ENCODE measurements at places on chromosomes 1 and 21.

- no peak for DNase-seq
Measured at GRCh38 chr1:215669806-215670491, 102.8 kb downstream of the KCTD3 start.

- DNase-seq = no peak
Measured at GRCh38 chr21:22019766-22020165, 1021.6 kb downstream of the NCAM2 start.

- no peak for DNase-seq
Measured at GRCh38 chr1:228862542-228863505, 127.5 kb downstream of the RHOU start.

- DNase-seq = no peak
Measured at GRCh38 chr1:62103846-62104245, 90.8 kb upstream of the L1TD1 start.

DNA sequence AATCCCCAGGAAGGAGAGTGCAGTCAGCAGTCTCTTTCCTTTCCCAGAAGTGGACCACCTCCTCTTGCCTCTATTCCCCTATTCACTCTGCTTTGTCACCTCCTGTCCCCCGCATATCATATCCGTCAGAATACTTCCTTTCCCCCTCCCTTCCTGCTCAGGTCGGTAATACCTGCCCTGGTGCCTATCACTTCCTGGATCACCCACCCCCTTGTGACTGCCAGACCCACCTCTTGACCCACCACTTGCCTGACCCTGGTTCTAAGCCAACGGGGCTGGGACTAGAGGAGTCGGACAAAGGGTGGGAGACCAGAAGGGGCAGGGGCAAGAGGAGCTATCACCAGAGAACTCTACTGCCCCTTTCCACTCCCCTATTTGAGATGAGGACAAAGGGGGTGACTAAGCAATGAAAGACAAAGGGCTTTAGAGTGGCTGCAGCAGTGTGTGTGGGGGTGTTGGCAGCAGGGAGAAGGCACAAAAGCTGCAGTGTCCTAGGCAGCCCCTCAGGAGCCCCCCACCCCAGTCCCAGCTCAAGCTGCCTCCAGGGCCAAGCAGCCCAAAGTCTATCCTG, 1.7 kb upstream of the ADAMTS4 start:
- DNase-seq = no peak

DNA sequence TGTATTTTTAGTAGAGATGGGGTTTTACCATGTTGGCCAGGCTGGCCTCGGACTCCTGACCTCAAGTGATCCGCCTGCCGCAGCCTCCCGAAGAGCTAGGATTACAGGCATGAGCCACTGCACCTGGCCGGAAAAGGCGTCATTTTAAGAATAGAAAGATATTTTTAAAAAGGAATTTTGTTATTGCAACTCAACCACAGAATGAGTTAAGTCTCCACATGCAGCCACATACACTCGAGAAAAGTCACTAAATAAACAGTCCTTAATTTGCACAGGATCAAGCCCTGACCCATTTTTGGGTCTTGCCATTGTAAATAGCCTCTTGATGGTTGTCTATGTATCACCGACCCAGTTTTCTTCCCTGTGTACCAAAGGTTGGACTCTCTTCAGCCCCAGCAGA, 85.5 kb downstream of the FBXO2 start:
- DNase-seq = no peak

- DNase-seq = peak; percentile 81
Measured at GRCh38 chr1:225454733-225455132, 26.9 kb upstream of the LBR start.

DNA sequence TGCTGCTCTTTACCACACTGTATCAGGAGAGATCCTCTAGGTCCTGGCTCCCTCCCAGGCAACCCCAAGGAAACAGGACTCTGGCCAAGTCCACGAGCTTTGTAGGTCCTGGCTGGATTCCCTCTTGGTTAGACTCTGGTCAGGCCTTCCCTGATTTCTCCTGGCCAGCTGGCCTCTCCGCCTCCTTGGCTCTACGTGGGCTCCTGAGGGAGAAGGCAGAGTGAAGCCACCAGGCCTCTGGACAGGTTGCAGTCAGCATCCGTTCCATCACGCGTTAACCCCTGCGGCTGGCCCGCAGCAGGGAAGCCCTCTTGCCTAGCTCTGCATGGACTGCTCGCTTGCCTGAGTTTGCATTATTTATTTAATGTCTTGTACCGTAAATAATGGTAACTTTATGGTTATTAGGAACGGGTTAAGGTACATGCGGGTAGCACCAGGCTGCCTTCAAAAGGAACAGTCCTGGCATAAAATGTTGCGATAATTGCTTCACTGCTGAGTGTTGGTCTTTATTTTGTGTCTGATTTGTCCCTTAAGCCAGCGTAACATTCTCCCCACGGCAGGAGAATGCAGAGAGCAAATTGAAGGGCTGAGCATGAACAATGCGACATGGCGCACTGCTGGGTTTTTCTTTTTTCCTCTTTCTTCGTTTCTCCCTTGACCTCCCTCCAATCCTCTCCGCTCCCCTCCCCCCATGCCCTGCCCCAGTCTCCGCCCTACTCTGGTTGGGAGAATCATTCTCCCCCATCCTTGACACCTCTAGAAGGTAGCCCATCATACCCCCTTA, 100.3 kb downstream of the RNF220 start:
- no peak for DNase-seq

DNA sequence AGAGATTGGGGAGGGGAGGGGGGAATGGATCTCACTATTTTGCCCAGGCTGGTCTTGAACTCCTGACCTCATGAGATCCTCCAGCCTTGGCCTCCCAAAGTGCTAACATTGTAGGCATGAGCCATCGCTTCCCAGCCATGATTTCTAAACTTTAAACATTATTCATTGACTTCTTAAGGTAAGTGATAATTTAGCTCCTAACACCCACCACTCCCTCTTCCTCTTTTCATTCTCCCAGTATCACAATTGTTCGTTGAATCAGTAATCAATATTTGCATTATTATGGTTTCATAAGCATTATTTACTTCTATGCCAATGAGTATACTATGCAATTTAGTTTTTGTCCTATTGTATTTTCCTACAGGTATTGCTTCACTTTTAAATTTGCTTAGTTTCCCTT, 33.6 kb upstream of the SFPQ start:
- no peak for DNase-seq

All from stimulated activated CD8-positive, alpha-beta memory T cell treated with anti-CD3 and anti-CD28 coated beads, Interleukin-15, amount 100 ng/mL, for 48 hours (primary cell).